Pons (tissue), 1 donor: ENCODE measurements at places on chromosomes 5 and 9.
A peak's percentile ranks its signal among the peaks of the same experiment; 100 is the strongest.

GRCh38 chr5:134551901-134552300, 26.4 kb downstream of the JADE2 start:
- no peak for DNase-seq

GRCh38 chr9:69611221-69611620, 61.0 kb downstream of the APBA1 start:
- DNase-seq: no peak

DNA sequence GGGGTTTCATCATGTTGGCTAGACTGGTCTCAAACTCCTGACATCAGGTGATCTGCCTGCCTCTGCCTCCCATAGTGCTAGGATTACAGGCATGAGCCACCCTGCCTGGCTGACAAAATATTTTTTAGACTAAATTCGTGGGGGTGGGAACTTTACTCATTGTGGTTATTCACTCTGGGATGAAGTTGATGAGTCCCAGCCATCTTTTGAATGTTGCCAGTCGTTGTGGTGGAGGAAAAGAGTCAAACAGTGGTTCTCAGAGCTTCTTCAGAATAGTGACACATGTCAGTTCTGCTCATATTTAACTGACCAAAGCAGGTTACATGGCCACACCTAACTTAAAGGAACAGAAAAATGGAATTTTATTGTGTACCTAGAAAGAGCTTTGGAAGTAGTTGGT, 6.9 kb downstream of the SREK1 start:
- DNase-seq: no peak

- DNase-seq: no peak
These were observed 204.2 kb upstream of the HAPLN1 start for GRCh38 chr5:83924891-83925290.

GRCh38 chr9:14315875-14316601, 2.1 kb upstream of the NFIB start:
- peak; percentile 68 for DNase-seq

DNA sequence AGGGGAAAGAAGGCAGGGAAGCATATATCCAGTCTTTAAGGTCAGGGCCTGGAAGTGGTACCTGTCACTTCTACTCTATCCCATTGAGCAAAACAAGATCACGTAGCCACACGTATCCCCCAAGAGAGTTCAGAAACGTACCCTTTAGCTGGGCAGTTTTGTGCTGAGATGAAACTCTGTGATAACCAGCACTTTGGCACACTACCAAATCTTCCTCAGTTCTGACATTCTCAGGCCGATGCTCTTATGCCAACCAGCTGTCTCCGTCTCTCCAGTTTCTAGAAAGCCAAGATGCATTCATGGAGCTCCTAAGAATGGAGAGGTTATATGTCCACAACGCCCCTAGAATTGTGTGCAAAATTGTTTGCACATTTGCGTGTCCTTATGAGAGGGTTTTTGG, 176.6 kb upstream of the MSX2 start:
- peak; percentile 8 for DNase-seq

DNA sequence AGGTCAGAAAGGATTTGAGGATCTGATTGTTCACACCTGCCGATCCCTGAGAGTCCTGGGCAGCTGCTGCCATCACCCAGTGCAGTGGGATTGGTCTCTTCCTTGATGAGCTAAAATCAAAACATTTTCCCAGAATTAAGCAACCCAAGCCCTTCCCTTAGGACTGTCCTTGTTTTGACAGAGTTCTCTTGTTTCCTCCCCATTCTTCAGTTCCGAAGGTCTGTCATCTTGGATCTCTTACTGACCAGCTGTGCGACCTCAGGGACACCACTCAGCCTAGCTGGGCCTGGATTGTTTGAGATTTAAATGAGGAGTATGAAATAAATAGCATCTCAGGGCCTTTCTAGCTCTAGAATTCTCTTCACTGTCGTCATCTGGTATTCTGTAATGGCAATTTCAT, 90.3 kb upstream of the IQGAP2 start:
- no peak for DNase-seq

GRCh38 chr9:88013035-88013434, 38.7 kb upstream of the CDK20 start:
- DNase-seq: no peak

DNA sequence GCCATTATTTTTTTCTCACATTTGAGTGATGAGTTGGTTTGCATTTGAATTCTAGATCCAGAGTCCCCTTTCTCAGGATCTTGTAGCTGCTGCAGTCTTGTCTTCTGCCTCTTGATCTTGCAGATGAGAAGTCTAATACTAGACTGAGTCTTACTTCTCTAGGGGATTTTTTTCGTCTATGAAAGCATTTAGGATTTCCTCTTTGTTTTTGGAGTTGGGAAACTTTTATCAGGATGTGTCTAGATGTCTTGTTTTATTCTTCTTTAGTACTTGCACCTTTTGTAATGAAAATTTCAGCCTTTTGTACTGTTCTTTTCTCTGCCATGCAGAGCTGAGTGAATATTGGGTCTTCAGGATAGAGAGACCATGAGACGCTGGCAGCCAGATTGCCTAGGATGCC, 65.4 kb downstream of the ZNF618 start:
- peak; percentile 4 for DNase-seq

DNA sequence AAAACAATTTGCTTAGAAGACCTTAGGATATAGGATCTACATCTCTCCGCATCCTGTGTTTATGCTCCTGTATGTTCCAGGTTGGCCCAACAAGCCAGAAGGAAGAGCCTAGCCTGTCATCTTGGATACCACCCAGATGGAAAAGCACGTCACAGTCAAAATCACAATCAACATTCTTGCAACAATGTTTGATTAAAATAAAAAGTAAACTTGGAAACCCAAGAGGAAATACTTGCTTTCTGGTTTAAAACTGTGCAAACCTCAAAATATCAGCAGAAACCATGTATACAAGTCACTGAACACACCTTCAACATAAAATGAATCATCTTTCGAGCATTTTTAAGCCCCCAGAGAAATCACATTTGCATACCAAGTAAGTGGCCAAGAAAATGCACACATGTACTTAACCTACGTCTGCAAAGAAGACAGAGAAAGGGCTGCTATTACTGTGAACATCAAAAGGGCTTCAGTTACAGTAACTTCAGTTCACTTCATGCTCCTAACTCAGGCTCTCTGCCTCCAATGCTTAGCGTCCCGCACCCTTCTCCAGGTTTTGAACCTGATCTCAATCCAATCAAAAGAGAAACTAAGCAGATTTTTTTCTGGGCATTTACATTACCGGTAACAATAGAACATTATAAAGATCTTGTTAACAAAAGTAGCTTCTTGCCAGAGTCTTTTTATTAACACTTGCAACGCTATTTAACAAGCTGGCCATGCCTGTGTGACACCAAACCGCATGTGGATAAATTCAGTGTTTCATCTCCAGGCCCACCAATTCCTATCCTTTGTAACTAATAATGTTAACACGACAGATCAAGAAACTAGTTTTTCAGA, 1.3 kb downstream of the ENC1 start:
- DNase-seq: peak; percentile 43

DNA sequence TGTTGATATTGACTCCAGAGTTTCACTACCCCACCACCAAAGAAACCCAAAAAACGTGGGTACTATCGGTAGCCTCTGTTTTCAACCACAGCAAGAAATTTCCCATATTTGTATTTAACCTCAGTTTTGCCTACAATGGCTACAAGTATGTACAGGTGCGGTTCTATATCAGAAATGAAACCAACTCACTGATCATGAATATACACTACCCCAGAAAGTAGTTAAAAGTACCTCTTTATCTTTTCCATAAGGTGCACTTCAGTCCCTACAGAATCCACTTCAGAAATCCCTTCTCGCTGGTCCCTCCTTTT, 140.6 kb upstream of the SLC12A2 start:
- no peak for DNase-seq

GRCh38 chr5:151903243-151903653, 21.4 kb downstream of the GLRA1 start:
- no peak for DNase-seq

GRCh38 chr5:122091936-122092600, 14.0 kb upstream of the LOX start:
- peak; percentile 60 for DNase-seq

GRCh38 chr9:979983-980382, 3.5 kb downstream of the DMRT3 start:
- no peak for DNase-seq

DNA sequence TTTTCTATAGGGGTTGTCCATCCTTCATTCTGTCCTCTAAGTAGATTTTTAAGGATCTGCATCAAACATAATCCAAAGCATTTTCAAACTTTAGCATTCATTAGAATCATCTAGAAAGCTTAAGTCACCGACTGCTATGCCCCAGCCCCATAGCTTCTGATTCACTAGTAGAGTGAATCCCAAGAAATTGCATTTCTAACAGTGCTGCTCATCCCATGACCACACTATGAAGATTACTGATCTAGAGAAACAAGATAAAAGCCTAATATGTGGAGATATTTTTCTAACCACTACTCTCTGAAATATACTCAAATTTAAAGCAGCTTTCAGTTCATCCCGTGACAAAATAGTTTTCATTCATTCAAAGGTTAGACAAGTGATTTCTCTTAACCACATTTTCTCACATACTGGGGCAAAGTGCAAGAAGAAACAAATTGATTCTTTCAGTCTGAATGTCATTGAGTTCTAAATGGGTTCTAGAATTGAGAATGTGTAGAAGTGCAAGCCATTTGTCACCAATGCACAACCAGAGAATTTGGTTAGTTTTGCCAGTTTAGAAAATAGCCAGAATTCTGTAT, 286.9 kb upstream of the CD180 start:
- no peak for DNase-seq

DNA sequence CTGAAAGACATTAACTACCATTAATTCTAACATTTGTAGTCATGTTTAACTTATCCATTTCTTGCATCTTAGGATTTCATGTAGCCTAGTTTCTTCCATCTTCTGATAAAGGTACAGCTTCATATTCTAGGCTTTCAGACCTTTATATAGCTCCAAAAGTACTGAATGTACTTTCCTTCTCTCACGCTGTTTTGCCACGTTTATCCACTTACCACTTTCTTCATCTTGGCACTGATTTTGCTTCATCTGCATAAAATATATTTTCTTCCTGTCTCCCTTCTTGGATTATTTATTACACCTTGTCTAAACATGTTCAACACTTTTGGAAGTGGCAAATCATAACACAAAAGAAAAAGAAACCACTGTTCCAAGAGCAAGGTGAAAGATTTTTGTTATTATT, 553.8 kb downstream of the DTWD2 start:
- no peak for DNase-seq

- DNase-seq: no peak
These were observed 7.8 kb upstream of the LMX1B start for GRCh38 chr9:126605792-126606482.

DNA sequence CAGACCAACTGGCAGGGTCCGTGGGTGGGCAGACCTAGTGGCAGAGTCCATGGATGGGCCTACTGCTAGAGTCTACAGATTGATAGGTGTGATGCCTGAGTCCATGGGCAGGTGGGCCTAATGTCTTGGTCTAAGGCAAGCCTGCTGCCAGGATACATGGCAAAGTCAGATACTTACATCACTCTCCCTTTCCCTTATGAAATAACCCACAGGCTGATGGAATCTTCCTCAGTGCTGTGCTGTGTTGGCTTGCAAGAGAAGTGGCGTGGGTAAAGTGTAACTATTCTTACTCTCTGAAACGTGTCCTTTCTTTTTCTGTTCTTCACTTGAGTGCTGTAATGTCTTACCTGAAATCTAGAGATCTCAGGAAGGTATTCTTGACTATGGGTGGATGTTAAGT, 67.3 kb upstream of the ADRB2 start:
- DNase-seq: no peak

DNA sequence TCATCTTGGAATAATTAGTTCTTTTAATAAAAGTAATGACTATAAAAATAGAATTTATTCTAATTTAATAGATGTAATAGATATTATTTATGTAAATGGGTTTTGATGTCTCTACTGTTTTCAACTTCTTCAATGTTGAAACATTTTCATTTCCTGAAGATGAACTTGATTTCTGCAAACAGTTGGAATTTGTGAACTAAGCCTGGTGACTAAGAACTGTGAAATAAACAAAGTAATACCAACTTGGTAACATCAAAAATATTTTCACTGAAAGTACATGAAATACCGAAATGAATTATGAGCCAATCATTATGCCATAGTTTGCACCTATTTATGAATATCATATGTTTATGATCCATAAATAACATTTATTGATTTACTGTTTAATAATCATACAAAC, 143.8 kb upstream of the FGF10 start:
- DNase-seq: no peak

- DNase-seq: no peak
These were observed 342.2 kb upstream of the ZNF608 start for GRCh38 chr5:125088522-125089105.

GRCh38 chr9:114504341-114505186, 709 bp downstream of the WHRN start:
- DNase-seq: no peak

DNA sequence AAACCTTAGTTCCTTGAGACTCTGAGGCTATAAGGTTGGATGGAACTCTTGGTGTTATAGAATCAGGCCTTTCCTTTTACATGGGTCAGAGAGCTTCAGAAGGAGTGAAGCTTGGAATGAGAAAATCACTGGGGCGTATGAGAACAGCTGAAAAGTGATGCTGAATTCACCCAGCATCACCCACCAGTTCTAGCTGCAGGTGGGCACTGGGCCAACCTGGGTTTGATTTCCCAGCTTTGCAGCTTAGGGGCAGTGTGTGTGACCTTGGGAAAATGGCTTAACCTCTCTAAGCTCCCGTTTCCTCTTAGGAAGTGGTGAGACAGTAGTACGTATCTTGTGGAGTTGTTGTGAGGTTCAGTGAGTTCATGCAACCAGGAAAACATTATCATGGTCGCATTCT, 10.7 kb downstream of the PCDH12 start:
- no peak for DNase-seq

DNA sequence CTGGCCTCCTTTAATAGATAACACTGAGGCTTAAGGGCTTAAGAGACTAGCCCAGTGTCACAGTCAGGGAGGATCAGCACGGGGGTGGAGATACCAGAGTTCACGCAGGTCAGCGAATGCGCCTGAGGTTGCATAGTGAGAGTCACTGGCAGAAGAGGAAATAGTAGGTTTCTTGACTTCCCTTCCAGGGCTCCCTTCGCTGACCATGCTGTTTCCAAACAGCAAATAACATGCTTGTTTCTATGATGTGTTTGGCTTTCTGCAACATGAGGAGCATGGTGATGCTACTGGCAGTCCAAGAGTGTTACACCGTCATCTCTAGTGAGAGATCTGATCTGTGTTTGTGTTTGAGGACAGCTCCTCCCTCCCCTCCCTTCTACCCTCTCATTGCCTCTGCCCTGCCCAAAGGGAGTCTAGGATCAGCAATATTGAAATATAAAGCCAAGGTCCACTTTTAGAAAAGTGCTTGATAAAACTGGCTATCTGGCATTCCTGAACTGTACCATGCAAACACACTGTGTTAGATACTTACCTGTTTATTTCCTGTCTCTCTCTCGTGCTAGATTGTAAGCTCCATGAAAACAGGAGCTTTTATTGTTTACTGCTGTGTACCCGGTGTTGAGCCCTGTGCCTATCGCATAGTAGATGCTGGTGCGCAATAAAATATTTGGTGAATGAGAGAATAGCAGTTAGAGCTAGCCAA, 12.3 kb downstream of the TLE4 start:
- DNase-seq: peak; percentile 71

- no peak for DNase-seq
These were observed 32.9 kb downstream of the SCAI start for GRCh38 chr9:125110464-125110863.

- no peak for DNase-seq
These were observed 24.5 kb upstream of the CRB2 start for GRCh38 chr9:123331346-123332060.

- peak; percentile 79 for DNase-seq
These were observed 37.7 kb downstream of the NR2F1 start for GRCh38 chr5:93620487-93621326.

- DNase-seq: no peak
These were observed 41.6 kb downstream of the XRCC4 start for GRCh38 chr5:83118976-83119375.
